Activated CD4-positive, alpha-beta T cell treated with anti-CD3 and anti-CD28 coated beads, Interleukin-2, amount 50 U/mL, for 48 hours (primary cell): ENCODE measurements at places on chromosomes 3 and 15.

- DNase-seq, result no peak
Observed at GRCh38 chr15:80217327-80217900, 34.6 kb downstream of the CTXND1 start.

DNA sequence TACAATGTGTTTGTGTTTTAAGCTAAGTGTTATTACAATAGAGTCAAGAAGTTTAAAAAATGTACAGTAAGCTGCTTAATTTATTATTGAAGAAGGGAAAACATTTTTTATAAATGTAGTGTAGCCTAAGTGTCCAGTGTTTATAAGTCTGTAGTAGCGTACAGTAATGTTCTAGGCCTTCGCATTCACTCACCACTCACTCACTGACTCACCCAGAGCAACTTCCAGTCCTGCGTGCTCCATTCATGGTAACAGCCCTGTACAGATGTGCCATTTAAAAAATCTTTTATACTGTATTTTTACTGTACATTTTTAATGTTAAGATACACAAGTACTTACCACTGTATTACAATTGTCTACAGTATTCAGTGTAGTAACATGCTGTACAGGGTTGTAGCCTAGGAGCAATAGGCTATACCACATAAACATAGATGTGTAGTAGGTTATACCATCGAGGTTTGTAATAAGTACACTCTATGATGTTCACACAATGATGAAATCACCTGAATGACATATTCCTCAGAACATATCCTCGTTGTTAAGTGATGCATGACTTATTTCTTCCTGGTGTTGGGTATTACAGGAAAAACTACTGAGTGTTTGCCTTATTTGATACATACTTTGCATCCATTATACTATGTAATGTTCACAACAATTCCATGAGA, 156.6 kb upstream of the NUDT16 start:
- DNase-seq, result no peak

DNA sequence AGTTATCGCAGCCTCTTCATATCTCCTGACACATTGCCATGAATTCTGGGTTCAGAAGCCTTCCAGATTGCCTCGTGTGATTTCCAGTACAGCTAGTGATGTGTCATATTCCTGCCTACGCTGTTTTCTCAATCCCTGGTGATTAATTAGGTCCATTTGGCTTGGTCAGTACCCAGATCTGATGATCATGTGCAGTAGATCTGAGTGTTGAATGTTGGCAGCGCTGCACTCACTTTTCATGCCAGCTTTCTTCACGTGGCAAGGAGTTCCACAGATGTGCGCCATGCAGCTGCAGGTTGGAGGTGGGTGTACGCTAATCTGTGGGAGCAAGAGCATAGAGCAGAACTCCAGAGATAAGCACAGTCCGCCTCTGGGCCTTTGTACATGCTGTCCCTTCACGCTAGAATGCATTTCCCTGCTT, 86.9 kb upstream of the COL6A5 start:
- no peak for DNase-seq

GRCh38 chr3:42192334-42193200, 73.4 kb downstream of the CCK start:
- DNase-seq, result no peak

- DNase-seq, result no peak
Observed at GRCh38 chr3:175346573-175347356, 487.6 kb downstream of the NAALADL2 start.

GRCh38 chr3:100067589-100067988, 46.7 kb downstream of the FILIP1L start:
- DNase-seq, result no peak

GRCh38 chr3:126058666-126059065, 25.3 kb downstream of the SLC41A3 start:
- DNase-seq, result no peak

DNA sequence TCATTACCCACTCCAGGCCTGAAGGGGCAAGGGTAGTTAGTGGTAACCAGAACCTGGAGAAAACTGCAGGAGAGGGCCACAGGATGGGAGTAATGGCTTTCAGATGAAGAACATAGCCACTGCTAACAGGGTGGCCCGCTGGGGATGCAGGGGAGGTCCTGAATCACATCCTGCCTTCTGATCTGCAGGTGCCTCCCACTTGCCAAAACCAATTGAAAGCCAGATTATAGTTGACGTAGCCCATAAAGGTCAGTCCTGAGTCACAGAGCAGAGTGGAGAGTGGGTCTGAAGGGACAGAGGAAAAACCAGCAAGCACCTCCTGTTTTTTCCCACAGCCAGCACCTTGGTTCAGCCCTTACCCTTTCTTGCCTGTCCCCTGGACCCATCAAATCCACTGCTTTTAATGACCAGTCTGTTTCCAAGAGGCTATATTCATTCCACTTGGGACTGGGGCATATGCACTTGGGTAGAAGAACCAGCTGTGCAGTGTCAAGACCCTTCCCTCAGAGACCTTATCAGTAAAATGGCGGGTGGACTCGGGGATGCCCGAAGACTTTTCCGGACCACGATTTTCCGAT, 646 bp upstream of the SLC35G2 start:
- DNase-seq, result peak; percentile 50

DNA sequence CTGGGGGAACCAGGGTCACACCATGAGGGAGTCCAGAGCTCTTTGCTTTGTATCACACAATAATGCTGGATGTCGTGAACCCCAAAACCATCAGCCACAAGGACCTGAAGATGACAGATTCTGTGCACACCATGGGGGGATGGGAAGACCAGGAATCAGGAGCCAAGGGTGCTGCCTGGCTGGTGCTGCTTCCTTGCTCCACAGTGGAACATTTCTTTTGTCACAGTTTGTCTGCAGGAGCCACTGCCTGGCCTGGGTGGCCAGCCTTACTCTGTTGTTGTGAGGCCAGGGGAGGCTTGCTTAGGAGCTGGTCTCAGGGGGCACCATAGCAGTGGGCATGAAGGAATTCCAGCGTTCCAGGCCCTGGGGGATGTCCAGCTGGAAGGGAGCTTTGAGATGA, 6.5 kb upstream of the TGM5 start:
- DNase-seq, result no peak

- DNase-seq, result no peak
Observed at GRCh38 chr3:52429031-52429430, 15.9 kb downstream of the SEMA3G start.

- DNase-seq, result no peak
Observed at GRCh38 chr15:41231422-41232226, 556 bp downstream of the CHP1 start.

- DNase-seq, result no peak
Observed at GRCh38 chr3:86788371-86788770, 202.6 kb downstream of the VGLL3 start.

DNA sequence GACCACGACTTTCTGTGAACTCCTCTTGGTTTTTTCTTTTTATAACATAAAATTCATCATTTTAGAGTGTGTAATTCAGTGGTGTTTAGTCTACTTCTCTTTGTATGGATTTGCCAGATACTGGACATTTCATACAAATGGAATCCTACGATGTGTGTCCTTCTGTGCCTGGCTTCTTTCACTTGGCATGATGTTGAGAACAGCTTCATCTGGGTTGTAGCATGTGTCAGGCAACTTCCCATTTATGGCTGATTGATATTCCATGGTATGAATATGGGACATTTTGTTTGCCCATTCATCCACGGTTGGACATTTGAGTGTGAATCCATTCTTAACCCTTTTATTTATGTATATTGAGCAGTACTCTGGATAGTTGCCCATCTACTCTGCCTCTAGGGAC, 82.7 kb upstream of the KLF13 start:
- DNase-seq, result no peak

GRCh38 chr3:150697646-150698045, 6.1 kb downstream of the ERICH6 start:
- no peak for DNase-seq

DNA sequence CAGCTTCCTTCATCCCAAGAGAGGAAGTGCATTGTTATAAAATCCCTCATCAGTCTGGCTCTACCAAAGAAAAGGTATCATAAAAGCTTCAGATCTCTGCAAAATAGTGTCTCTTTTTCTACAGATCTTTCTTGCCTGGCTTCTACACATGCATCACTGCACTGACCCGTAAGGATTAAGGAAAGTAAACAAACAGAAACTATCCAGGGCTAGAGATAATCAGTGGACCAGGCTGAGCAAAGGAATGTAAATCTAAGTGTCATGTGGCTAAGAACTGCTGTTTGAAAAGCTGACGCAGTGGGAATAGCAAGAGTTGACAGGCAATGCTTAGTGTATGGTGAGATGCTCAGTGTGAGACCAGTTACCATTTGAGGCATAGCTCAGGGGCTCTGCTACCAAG, 339.7 kb downstream of the IL5RA start:
- no peak for DNase-seq

- no peak for DNase-seq
Observed at GRCh38 chr3:11434563-11435096, 162.4 kb downstream of the ATG7 start.
